ENCODE measurements at places on chromosomes 13 and 19.

- no peak for DNase-seq
Measured at GRCh38 chr13:73072239-73072900, 13.6 kb downstream of the KLF5 start.

- no peak for DNase-seq
Measured at GRCh38 chr19:10708291-10708690, 7.1 kb downstream of the QTRT1 start.

DNA sequence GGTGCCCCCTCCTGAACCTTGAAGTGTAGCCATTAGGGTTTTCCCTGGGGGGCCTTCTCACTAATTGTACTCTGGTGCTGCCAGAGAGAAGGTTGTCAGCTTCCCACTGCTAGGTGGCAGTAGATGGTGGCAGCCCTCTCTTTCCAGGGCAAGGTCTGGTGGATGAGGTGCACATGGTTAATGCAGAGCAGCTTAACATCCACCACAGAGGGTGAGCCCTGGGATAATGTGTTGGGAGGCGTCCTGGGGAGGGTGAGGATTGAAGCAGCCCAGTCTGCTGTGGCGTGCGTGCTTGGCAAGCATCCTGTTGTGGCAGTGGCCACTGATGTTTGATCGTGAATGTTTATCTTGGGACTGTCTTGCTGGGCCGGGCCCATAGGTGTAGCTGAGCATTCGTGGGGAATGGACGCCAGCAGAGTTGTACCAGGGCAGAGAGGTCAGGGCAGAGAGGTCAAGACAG is 5.8 kb downstream of the EGLN2 start:
- no peak for DNase-seq

DNA sequence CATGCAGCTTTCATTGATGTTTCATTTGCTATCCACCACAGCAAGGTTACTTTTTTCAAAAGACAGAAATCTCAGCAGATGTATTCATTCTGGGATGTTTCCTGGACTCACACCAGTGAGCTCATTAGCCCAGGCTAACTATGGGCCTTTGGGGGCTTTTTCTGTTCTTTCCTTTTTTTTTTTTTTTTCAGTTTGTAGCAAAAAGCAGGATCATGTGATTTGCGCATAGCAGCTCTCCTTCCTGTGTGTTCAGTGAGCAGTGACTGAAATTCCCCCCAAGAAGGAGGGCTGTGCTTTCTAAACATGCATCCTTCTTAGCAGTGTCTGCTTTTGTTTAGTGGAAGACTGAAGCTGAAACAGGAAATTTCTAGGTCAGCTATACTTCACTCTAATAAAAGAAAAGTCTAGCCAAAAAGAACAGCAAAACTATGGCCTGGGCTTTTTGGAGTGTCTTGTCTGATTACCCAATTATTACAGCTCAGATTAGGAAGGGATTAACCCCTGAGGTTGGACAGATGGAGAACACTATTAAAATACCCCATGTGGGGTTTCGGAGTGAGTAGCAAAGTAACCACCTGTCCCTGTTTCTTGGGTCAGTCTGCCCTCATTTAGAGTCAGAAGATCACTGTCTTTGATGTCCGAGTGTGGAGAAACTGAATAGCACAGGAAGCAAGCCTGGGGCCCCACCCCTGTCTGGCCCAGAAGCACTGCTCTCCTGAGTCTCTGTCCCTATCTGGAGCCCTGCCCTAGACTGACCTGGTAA is 8.9 kb upstream of the AMER2 start:
- no peak for DNase-seq

- no peak for DNase-seq
Measured at GRCh38 chr13:90360785-90361184, 986.7 kb upstream of the MIR17HG start.

GRCh38 chr19:12996406-12997094 is 1.3 kb downstream of the NFIX start:
- DNase-seq, result no peak

- no peak for DNase-seq
Measured at GRCh38 chr19:4606921-4607678, 32.2 kb upstream of the TNFAIP8L1 start.

- no peak for DNase-seq
Measured at GRCh38 chr19:58350001-58350861, 3.1 kb downstream of the A1BG start.

DNA sequence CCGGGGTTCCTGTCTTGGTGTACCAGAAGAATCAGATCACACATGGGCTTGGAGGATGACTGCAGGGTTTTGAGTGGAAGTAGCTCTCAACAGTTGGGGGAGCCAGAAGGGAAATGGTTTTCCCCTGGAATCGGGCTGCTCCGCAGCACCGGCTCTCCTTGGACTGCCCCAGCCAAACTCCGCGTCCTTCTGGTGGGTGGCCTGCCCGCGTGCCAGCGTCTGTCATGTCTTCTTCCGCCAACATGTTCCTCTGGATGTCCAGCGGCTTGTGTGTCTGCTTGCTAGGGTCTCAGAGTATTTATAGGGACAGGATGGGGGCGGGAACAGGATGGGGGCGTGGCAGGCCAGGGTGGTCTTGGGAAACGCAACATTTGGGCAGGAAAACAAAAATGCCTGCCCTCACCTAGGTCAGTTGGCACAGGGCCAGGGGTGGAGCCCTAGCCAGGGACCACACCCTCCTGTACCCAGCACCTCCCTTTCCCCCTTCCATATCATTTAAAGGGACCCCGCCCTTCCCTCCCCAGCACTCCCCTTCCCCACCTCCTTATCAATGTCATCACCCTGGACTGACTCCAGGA is 1.3 kb upstream of the ZNF30 start:
- DNase-seq, result no peak

- DNase-seq, result no peak
Measured at GRCh38 chr13:76799696-76800095, 86.5 kb downstream of the KCTD12 start.

DNA sequence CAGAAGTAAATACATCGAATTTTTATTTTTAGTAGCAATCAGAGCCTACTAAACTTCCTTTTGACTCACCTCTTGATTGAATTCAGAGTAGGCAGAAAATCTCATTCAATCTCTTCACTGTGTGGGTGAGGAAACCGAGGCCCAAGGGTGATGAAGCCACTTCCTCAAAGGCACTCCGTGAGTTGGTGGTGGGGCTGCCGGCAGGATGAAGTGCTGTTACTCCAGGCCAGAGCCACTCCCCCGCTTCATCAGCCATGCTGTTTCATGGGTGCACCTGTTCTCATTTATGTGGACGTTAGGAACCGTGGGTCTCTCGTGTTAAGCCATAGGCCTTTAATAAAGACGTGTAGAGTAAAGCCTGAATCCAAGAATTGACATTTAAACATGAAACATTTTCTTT is 13.2 kb downstream of the ING1 start:
- peak; percentile 80 for DNase-seq

GRCh38 chr13:103142151-103142550 is 75.9 kb upstream of the SLC10A2 start:
- no peak for DNase-seq

GRCh38 chr13:47000165-47000564 is 103.3 kb upstream of the HTR2A start:
- DNase-seq, result no peak

GRCh38 chr13:88314496-88314895 is 643.3 kb downstream of the SLITRK5 start:
- DNase-seq, result no peak

- DNase-seq, result no peak
Measured at GRCh38 chr13:33284916-33285315, 639 bp downstream of the STARD13 start.

DNA sequence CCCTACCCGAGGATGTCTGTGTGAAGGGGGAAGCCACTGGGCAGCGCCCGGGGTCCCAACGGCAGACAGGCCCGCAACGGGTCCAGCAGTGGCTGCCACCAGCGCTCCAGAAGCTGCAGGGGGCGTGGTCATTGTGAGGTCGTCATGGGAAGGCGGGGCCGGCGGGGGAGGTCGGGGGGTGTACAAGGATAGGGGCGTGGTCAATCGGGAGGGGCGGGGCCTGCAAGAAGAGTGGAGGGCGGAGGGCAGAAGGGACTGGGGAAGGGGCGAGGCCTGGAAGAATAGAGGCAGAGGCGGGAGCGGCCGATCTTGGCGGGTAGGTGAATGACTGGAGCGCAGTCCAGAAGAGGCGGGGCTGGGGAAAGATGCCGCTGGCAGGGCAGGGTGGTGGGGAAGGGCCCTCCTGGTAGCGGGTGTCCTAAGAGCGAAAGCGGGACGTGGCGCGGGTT is 4.4 kb downstream of the FUZ start:
- peak; percentile 91 for DNase-seq

DNA sequence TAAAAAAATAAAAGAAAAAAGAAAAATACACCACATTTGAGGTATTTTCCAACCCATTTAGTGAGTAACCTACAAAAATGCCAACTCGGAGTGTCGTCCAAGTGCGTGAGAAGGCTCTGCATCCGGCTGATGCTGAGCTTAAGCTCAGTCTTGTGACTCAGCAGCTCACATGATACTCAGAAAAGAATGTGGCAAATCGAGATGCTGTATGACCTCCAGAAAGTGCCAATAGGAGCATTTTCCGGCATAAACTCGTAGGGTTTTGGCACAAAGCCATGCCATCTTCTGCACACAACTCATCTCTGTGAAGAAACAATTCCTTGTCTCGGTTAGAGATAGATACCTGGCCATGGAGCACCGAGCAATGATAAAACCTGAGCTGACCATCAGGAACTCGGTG is 58.5 kb downstream of the TRPM4 start:
- no peak for DNase-seq

- DNase-seq, result no peak
Measured at GRCh38 chr13:113401452-113402415, 37.8 kb upstream of the GRTP1 start.

GRCh38 chr13:63514886-63515285 is 2099.2 kb upstream of the PCDH20 start:
- DNase-seq, result no peak

GRCh38 chr13:85741017-85741416 is 58.2 kb downstream of the SLITRK6 start:
- no peak for DNase-seq

- no peak for DNase-seq
Measured at GRCh38 chr19:41612483-41612882, 14.4 kb downstream of the CEACAM4 start.

DNA sequence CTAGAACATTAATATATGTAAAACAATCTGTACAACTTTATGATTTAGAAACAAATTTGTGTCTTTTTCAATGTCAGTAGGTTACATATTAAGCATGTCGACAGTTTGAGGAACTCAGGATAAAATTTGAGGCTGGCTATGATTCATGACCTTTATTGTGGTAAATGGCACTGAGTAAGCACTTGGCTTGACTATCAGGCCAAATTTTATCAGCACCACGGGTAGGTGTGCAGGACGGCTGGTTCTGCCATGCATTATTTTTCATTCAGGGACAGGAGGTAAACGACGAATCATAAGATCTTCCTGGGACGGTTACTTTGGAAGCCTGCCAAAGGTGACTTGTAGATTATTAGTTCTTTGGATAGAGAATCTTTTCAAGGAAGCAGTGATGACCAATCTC is 19.9 kb upstream of the CYP4F8 start:
- no peak for DNase-seq

All from activated CD4-positive, alpha-beta T cell treated with anti-CD3 and anti-CD28 coated beads for 48 hours (primary cell).